ENCODE measurements at places on chromosomes 4 and X.

DNA sequence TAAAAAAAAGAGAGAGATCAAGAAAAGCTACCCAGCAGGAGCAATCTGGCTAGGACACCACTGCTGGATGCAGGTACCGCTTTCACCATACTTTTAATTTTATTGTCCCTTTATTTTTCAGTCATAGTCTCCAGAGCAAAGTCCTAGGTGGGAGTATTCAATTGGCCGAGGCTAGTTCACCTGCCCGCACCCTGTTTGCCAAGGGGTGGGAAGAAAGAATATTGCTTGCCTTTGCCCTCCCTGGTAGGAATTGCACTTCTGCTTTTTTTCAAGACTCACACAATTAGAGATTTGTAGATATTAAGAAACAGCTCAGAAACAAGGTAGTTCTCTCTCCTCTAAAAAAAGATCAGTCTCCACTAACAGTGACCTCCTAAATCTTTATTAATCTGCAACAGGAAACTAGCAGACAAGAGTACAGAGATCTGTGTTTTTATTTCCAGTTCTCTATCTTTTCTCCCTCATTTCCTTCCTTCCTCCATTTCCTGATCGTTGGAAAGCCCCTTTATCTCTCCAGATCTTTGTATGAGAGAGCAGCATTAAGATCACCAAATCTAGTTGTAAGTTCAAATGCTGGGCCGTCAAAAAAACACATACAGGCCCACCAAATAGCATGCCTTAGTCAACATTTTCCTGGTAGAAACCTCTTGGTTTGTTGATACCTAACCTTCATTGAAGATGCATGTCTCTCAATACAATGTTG, 9.4 kb upstream of the RPGR start:
- no peak for DNase-seq

- no peak for DNase-seq
These were observed 287.4 kb downstream of the CHIC1 start for GRCh38 chrX:73850124-73851013.

DNA sequence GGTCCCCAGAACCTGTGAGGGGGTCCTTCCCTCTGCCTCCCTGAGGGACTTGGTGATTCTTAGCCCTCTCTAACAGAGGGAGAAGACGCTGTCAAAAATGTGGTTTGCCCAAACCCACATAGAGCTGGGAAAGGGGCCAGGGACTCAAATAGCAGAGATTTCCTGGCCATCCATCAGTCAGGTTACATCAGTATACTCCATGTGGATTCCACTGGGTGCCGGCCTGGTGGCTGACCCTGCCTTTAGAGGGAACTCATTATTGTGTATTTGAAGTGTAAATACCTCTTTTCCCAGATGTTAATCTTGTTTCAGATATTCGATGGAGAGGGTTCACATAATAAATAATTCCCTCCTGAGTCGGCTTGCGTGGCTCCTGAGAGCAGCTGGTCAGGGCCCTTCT, 130.3 kb downstream of the TBL1X start:
- no peak for DNase-seq

GRCh38 chrX:106783716-106784115, 18.8 kb upstream of the TBC1D8B start:
- no peak for DNase-seq

DNA sequence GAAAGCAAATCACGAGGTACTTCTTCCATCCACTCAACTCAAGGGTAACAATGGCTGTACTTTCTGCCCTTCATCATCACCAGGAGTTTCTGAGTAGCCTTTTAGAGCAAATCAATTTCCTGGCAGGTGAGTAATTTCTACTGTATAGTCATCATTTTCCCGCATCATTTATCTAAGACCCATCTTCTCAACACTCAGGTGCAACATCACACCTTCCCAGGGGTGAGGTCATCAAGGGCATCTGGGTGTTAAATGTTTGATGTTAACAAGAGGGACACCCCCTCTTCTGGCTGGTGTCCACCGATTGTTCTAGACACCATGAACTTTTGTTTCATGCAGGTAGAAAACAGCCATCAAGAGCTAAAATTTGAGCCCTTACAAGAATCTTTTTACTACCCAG, 313.4 kb upstream of the MAGEB2 start:
- DNase-seq: no peak

DNA sequence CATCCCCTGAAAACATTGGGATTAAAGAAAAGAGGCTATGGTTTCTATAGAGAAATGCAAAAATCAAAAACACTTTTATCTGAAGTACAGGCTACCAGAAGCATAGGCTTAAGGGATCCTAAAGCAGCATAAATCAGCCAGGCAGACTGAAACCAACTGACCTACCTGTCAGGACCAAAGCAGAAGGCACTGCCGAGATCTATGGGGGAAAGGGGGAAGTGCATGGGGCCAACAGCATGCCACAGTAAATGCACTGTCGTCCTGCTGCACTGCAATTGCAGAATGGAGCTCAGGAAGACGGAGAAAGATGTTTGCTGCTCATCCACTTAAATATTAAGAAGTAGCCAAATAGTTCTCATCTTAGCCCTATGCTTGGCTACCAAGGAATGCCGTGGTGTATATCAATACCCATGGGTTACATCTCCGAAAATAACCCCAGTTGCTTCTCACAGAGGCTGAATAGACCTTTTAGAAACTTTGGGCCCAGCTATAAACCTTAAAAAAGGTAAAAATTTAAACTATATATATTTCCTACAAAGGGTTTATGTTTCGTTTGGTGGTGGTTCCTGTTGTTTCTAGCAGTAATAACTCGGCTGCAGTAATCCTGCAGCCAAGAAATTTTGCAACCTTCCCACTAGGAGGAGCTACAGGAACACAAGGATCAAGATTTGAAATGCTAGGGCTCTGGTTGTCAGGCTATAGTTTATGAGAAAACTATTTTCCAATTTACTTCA, 312.2 kb upstream of the DIAPH2 start:
- no peak for DNase-seq

- no peak for DNase-seq
These were observed 149.4 kb upstream of the PSAPL1 start for GRCh38 chr4:7584098-7584497.

DNA sequence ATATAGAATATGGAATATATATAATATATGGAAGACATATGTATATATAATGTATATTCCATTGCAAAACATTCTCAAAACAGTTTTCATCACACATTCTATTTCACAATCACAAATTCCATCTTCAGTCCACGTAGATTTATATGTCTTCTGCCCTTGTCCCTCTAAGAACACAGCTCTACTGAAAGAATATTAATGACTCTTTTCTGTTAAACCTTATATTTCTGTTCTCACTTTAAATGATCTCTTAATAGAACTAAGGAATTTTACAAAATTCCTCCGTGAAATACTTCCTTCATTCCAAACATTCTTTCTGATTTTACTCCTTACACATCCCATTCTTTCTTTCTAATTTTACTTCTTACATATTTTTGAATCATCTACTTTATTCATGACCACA, 1043.1 kb upstream of the PABPC4L start:
- no peak for DNase-seq

DNA sequence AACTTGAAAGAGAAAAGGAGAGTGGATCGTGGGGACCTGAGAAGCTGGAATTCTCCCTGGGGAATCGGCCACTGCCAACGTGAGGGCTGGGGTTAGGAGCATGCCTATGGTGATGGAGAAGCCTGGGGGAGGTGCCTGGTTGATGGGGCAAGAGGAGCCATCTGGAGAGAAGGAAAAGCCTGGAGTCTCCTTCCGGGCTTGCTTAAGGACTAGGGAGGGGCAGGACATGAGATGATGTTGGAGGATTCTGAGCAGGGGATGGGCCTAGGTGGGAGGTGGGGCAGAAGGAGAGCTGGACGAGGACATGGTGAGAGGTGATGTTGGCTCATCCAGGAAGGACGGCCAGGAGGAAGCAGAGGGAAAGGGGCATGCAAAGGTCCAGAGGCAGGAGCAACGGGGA, 35.0 kb upstream of the GYG2 start:
- DNase-seq: no peak

DNA sequence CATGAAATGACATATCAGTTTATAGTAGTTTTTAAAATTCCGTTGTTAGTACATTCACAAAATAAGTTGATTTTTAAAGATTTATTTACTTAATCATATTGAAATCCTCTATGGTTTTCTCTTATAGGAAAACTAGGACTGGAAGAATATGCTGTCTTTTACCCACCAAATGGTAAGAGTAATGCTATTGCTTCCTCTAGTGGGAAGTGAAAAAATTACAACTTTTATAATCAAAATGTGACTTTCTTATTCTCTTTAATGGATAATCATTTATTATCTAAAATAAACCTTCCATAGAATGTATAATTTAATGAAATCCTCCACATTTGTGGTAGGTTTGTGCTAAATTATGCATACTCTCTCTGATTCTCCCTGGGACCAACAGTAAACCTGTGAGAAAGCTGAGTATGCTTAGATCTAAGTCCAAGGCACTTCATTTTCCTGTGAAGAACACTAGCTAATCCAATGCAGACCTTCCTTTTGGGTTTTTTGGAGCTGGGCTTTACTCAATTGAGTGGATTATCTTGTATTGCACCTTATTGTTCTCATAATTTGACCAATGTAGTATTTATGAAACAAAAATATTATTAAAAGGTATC, 136.2 kb downstream of the TBC1D19 start:
- DNase-seq: no peak

GRCh38 chr4:31655328-31655727, 935.2 kb downstream of the PCDH7 start:
- DNase-seq: no peak

DNA sequence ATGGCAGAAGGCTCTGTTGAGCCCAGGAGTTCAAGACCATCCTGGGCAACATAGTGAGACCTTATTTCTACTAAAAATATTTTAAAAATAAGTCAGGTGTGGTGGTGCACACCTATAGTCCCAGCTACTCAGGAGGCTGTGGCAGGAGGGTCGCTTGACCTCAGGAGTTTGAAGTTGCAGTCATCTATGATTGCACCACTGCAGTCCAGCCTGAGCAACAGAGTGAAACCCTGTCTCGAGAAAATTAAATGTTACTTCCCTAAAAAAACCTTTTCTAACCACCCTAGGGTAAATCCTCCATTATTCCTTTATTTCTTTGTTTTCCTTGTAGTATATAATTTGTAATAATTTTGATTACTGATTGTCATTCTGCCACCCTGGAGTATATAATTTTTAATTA, 7.9 kb downstream of the FAM200B start:
- no peak for DNase-seq

GRCh38 chr4:19399001-19399400, 852.7 kb upstream of the SLIT2 start:
- DNase-seq: no peak

DNA sequence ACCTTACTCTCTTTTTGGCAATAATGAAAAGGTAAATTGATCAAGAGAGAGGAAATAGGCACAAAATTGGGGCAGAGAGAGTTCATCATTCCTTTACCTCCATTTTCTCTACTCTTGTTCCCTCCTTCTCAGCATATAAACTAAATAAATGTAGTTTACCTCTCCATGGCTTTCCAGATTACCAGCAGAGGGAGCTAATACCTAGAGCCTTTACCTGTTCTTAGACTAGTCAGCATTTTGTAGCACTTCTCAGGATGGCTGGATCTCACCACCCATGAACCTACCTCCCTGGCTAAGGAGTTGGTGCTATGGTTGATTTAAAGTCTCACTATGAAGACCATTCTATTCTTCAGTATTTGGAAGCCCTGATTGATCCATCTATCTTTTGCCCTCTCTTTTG, 15.7 kb downstream of the OFD1 start:
- DNase-seq: no peak

DNA sequence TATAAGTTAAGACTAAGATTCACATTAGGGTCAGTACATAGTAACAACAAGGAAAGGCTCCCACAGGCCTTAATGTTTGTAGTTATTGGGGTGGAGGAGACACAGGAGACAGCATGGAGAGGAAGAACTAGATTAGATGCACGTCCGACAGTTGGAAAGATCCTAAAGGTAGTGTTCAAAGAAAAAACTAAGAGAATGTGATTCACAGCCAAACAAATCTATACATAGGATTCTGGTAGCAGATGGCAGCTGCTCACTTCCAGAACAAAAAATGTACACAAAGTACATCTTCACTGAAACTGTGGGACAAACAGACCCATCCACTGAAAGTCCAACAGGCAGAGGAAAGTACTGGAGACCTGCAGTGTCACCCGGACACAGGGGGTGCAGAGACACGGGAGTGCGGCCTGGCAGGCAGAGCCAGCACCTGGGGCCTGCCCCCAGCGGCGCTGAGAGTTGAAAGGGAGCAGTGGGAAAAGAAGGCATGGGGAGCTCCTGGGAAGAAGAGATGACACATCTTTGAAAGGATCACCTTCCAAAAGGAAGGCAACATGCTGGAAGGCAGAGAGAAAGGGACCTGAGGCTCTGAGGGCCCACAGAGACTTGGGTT, 40.0 kb downstream of the NELFA start:
- DNase-seq: no peak

- no peak for DNase-seq
These were observed 82.1 kb downstream of the TASL start for GRCh38 chrX:30495468-30495867.

GRCh38 chr4:183416879-183417755, 27.3 kb upstream of the CDKN2AIP start:
- DNase-seq: no peak

GRCh38 chr4:132123870-132124623, 1025.0 kb upstream of the PCDH10 start:
- DNase-seq: no peak

DNA sequence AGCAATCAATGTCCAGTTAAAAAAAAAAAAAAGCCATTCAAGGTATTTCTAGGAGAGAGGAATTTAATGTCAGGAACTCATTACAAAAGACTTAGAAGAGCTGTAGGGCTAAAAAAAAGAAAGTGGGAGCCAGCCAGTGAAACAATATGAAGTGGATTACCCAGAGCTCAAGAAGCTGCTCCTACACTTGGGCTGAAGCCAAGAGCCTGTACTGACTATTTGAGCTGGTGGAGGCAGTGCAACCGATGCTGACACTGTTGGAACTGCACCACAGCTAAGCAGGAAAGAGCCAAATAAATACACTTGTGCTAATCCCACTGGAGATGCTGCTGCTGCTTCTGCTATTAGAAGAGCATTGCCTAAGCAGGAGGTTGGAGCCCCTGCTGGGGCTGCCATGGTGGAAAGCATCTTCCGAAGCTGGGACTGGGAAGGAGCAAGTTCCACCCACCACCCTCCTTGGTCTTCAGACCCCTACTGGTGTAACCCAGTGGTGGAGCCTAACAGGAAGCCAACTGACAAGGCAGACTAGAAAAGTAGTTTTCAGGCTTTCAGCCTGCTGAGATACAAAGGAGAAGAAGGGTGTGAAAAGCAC, 65.4 kb downstream of the CXXC4 start:
- DNase-seq: no peak

GRCh38 chr4:99383833-99384392, 31.4 kb upstream of the ADH1C start:
- no peak for DNase-seq

- DNase-seq: no peak
These were observed 3.0 kb downstream of the RBPJ start for GRCh38 chr4:26323821-26324220.

DNA sequence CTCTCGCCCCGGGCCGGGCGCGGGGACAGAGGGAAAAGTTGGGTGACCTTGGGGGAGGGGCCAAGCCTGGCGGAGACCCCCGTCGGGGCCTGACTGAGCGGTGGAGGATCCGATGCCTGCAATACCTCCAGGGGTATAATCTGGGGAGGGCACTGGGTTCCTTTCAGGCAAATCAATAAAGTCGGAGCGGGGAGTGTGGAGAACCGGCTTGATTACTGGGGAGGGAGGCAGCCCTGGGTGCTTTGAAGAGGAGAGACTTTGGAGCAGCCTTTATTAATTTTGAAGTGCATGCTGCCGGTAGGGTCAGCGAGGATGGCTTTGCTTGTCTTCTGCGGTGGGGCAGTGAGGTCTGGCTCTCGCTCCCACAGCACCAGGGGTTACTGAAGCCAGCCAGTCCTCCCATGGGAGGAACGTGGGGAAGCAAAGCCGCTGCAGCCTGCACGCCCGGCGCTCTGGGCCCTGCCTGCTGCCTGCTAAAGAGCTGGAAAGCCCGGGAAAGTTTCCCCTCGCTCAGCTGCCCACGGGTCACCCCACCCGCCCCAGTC, 403 bp upstream of the LGI2 start:
- peak; percentile 6 for DNase-seq

Data from substantia nigra (tissue), 51 donors.